ENCODE measurements at places on chromosomes 7 and 10.

DNA sequence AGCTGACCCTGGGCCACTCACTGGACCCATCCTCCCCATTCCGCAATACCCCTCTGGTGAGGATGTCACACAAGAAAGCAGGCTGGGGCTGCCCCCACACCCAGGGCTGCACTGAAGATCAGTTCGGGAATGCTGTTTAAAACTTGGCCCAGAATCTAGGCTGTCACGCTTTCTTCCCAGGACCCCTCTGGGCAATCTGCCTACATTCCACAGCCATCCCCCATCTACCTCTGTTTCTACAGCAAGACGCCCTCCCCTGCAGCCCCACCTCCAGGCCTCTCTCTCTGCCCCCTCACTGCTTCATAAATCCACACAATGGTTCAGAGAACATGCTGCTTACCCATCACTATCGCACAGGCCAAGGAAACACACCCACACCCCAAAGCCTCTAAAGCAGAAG is 36.1 kb downstream of the XPNPEP1 start:
- DNase-seq = no peak

DNA sequence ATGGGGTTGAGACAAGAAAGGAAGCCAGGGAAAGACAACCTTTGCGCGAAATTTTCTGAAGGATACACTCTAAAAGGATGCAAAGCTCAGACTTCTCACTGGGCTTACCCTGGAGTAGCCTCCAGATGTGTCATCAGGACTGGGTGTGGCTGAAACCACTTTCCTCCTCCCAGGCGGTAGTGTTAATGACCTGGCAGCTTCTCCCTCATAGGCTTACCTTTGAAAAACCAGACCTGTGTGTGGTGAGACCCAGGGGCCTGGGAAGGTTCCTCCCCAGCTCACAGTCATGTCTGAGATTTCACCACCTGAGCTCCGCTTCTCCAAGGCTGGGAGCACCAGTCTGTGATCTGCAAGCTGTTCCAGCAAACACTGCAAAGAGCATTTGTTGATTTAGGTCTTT is 93.7 kb downstream of the EPC1 start:
- DNase-seq = no peak

GRCh38 chr10:31134311-31134952 is 102.8 kb upstream of the ZNF438 start:
- DNase-seq = no peak

DNA sequence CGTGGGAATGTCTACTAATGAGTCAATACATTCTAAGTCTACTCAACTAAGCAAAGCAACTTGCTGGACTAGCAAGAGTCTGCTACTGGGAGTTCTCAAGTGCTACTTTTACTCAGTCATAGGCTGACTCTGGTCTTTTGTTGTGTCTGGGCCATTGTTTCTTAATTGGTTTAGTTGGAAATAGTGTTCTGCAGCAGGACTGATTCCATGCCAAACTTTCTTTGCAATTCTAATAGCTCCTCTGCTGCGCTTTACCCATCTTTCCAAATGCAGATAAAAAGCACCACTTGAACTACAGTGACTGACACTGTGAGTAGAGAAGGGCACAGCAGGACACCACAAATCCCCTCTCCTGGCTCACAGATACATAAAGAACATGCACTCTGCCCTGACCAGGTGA is 125.7 kb downstream of the CD36 start:
- no peak for DNase-seq

- no peak for DNase-seq
Measured at GRCh38 chr7:87341441-87341840, 4.0 kb upstream of the CROT start.

GRCh38 chr7:156616269-156617202 is 24.0 kb upstream of the RNF32 start:
- DNase-seq = no peak

DNA sequence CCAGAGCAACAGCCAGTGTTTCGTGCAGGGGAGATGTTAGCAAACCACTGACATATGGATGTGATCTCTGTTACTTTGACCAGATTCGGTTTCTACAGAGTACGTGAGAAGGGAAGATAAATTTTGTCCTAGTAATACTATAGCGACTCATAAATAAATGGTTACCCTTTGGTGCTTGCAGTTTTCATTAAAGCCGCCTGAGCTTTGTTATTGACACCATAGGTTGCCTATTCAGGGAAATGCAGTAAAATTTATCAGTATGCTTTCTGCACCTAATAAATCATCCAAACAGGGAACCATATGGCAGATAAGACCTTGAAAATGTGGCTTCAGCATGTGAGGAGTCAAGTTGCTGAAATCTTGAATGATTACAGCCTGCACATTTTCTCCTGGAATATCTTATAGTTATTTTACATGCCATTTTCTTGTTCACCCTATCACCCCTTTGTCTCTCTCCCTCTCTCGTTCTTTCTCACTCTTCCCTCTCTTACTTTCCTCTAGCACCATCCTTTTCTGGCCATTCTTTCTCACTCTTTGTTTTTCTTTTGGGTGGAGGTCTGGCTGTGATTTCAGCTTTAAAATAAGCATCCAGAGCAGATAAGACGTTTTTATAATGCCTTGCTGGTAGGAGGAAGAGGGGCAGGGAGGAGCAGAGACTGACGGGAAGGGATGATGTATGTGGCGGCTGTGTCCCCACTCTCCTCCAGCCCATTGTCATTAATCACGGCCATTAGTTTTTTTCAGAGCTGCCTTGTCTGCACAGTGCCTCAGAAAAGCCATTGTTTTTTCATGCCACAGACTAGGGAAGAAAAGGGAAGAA is 182.5 kb downstream of the LRMDA start:
- no peak for DNase-seq

- no peak for DNase-seq
Measured at GRCh38 chr7:79268730-79269129, 184.7 kb downstream of the MAGI2 start.

DNA sequence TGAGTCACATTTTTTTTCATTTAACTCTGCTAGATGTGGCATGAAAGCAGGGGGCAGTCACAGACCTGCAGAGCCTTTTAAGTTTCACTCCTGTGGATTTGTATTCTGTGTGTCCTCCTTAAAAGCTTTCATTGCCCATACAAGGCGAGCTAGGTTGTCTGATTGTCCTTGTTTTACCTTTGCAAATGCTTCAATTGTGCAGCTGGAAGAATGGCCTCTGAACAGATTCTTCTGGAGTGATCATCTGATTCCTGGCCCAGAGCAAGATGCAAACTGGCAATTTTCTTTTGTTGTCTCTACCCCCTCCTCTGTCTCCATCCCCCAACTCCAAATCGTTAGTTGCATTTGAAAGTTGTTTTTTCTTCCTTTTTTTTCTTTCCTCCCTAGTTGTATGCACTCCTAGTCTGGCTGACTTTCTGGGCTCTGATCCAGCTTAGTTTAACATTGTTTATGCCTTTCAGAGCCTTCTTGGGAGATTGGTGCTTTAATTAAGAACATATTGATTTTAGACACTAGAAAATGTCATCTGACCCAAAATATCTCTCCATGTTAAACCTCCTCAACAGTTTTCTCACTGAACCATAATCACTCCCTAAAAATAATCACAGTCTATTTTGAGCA is 150.2 kb downstream of the REEP3 start:
- no peak for DNase-seq

DNA sequence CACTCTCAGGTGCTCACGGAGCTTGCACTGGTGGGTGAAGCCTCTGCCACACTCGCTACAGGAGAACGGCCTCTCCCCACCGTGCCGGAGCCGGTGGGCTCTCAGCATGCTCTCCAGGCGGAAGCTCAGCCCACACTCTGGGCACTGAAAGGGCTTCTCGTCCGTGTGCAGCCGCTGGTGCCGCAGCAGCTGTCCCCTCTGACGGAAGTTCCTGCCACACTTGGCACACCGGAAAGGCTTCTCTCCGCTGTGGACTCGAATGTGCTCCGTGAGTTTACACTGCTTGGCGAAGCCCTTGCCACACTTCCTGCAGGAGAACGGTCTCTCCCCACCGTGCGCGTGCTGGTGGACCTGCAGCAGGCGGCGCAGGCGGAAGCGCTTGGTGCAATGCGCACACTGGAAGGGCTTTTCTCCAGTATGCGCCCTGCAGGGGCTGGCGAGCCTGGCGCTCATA is 19.3 kb downstream of the ZNF786 start:
- no peak for DNase-seq

GRCh38 chr10:98478430-98479222 is 31.9 kb upstream of the HPS1 start:
- DNase-seq = no peak

DNA sequence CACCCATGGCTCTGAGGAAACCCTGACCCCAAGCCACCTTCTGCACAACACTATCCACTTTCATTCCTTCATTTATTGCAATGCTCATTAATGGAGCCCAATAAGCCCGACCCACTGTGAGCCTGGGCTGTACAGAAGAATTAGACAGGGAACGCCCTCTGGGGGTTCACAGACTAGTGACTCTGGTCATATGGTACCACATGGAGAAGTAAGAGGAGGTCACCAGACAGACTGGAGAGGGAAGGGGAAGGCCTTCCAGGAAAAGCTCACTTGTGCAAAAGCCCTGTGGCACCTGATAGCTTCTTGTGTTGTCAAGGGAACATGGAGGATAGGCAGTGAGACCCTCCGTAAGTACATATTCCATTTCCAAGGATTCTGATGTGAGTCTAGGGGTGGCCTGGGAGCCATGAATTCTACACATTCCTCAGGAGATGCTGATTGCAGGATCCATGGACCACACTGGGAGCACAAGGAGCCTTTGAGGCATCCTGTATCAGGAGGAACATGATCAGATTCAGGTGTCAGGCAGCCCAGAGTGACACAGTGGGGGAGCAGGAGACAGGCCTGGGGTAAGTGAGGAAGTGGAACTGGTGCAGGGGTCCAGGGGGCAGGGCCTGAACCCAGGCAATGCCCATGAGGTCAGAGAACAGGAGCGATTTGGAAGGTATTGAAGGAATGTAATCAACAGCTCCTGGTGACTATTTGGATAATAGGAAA is 19.9 kb downstream of the TMEM72 start:
- no peak for DNase-seq

- DNase-seq = no peak
Measured at GRCh38 chr7:85070967-85071628, 115.8 kb downstream of the SEMA3D start.

DNA sequence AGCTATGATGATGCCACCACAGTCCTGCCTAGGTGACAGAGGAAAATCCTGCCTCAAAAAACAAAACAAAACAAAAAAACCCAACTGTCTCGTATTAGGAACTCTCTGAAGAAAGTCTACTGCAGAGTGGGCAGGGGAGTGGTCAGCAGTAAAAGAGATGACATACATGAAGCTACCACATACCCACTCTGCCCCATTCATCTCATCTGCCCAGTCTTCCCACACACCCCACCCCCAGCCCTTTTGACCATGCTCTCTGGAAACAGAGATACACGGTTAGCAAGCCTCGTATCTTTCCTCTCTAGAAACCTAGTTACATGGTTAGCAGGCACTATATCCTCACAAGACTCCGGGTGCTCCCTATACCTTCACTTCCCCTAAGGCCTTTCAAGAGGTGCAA is 8.3 kb downstream of the SLC37A3 start:
- DNase-seq = no peak

- DNase-seq = no peak
Measured at GRCh38 chr7:19322002-19322401, 176.8 kb upstream of the FERD3L start.

GRCh38 chr10:64385355-64385754 is 864.2 kb downstream of the REEP3 start:
- no peak for DNase-seq

- no peak for DNase-seq
Measured at GRCh38 chr10:91804126-91804510, 5.9 kb downstream of the TNKS2 start.

- DNase-seq = no peak
Measured at GRCh38 chr10:43209074-43209455, 57.8 kb downstream of the RASGEF1A start.

GRCh38 chr10:50496228-50496627 is 127.5 kb downstream of the SGMS1 start:
- DNase-seq = no peak

- DNase-seq = no peak
Measured at GRCh38 chr10:29130190-29130673, 158.6 kb upstream of the LYZL1 start.

GRCh38 chr7:130965515-130965914 is 231.5 kb upstream of the KLF14 start:
- DNase-seq = no peak

GRCh38 chr7:92437956-92438491 is 9.3 kb upstream of the GATAD1 start:
- DNase-seq = no peak

GRCh38 chr7:70322856-70323255 is 724.6 kb downstream of the AUTS2 start:
- no peak for DNase-seq

DNA sequence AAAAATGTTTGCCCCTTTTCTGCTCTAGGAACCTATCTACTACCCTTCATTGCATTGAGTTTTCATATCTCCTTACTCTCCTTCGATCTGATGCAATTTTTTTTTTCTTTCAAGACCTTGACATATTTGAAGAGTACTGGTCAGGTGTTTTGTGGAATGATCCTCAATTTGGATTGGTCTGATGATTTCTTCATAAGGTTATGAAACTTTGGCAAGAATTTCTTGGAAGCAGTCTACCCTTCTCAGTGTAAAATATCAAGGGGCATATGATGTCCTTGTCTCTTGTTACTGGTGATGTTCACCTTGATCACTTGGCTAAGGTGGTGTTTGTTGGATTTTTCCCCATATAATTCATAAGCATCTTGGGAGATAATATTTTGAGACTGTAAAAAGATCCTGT is 64.7 kb downstream of the CPED1 start:
- no peak for DNase-seq

- DNase-seq = no peak
Measured at GRCh38 chr10:97705006-97705670, 8.4 kb upstream of the MARVELD1 start.

- no peak for DNase-seq
Measured at GRCh38 chr7:32070406-32071360, at the start of gene PDE1C. PDE1C (minus strand) TSS chr7:32070407.

DNA sequence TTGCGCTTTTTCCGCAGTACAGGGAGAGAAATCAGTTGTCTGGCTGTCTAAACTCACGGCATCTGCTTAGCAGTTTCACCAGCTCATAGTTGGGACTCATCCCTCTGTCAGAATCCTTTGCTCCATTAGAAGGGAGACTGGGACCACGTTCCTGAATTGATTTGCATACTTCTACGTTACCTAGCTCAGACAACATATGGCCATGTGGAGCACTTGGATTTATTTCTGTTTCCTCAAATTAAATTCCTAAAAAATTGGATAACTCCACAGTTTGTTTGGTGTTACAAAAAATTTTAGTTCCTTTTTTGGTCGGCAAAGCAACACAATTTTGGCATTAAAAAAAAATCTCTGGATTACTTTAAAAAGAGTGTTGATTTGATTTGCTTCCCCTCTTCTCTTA is 614.0 kb downstream of the AUTS2 start:
- DNase-seq = no peak
